ENCODE measurements at places on chromosomes 11 and 22.

DNA sequence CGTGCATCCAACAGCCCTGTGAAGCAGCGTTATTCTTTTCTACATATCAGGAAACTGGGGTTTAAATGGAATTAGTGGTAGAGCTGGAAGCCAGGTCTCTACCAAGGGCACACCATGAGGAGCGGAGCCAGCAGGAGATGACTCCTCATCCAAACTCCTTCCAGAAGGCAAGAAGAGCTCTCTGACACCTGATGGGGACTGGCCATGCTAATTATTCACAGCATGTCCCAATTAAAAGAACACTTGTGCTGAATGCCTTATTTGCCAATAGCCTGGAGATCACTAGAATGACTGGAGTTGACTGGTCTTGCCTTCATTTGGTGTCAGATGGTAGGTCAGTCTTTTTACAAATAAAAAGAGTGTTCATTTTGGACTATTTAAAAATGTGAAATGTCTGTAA, 32.9 kb upstream of the SLN start:
- DNase-seq, result no peak

DNA sequence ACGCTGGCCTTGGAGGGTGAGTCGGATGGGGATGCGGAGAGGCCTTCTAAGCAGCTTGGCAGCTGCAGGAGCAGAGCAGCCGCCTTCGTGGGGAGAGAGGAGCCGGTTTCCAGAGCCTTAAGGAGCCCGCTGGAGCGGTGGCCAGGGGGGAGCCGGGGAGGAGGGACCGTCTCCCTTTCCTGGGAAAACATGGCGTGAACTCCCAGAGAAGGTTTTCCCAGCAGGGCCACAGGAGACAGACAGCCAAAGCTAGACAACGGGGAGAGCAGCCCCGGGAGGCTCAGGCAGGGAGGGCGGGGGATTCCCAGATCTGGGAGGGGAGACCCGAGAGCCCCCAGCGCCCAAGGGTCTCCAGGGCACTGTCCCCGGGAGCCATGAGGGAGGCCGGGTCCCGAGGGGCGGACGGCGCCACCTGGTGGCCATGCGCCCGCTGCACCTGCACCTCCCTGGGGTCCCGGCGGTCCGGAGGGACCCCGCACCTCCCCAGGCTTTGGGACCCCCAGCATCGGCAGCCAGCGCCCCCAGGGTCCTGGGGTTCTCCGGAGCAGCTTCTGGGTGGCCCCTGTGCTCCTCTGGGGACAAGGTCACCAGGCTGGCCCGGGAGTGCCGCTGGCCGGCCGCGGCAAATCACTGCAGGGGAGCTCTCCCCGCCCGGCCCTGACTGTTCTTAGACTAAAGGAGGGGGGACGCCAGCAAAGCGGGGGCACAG, 2.4 kb upstream of the SYT8 start:
- DNase-seq, result no peak

DNA sequence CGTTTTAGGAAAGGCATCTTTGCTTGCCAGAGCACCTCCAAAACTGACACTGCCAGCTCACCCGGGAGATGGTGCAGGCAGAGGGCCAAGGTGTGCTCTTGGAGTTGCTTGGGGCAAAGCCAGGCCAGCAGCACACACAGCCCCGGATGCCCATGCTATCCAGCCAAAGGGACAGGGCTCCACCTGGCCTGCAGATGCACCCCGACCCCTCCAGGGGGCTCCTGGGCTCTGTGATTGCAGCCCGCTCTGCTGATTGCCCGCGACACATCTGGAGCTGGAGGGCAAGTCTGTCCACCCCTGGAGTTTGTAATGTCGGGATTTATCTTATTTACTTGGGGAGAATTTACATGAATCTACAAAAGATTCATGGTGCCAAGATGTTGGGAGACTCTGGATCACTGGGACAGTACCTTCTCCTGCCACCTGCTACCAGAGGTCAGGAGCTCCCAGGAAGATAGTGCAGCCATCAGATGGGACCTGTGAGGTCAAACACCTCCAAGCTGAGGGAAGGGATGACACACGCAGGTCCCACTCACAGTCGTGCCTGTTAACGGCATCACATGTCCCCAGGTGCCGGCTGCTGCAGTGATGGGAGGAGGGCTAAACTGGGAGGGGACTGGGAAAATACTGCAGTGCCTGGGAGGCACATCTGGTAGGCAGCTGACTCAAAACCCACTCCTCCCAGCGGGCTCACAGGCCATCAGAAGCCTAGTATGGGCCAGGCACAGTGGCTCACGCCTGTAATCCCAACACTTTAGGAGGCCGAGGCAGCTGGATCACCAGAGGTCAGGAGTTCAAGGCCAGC, 17.2 kb downstream of the CBX7 start:
- DNase-seq, result peak; percentile 26

- DNase-seq, result no peak
Observed at GRCh38 chr11:27291302-27291889, 71.6 kb downstream of the CCDC34 start.

DNA sequence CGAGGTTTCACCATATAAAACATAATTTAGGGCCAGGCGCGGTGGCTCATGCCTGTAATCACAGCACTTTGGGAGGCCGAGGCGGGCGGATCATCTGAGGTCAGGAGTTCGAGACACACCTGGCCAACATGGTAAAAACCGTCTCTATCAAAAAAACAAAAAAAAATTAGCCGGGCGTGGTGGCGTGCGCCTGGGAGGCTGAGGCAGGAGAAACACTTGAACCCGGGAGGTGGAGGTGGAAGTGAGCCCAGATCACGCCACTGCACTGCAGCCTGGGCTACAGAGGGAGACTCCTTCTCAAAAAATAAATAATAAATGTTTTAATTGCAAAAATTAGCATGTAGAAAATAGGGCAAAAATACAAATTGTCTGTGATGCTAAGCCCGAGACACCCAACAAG, 993 bp upstream of the SFI1 start:
- DNase-seq, result no peak

DNA sequence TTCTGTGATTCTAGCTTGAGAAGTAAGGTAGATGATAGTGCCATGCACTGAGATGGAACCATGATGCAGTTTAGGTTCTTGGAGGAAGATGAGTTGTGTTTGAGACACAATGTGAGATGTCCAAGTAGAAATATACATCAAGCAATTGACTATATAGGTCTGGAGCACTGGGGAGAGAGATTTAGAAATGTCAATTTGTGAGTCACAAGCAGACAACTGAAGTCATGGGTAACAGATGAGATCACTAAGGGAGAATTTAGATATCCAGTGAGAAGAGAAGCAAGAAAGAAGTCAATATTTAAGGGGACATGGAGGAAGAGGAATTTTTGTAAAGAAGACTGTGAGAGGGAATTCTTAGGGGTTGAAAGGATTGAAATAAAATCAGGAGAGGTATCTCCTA, 65.1 kb upstream of the RRAS2 start:
- no peak for DNase-seq

DNA sequence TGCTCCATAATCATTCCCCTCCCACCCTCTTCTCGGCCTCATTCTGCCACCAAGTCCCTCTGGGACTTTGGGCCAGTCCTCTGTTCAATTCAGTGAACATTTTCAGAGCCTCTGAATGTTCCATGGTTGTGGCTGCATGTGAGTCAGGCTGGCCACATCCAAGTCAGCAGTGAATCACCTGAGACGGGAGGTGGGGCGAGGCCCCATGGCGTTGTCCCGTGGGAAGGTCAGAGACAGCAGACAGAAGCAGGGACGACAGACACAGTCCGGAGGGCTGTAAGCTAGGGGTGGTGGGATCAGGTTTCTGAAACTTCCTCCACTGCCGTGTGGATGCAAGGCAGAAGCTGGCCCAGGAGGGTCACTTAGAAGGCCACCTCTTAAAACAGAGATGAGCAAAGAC, 324.8 kb downstream of the MN1 start:
- DNase-seq, result no peak

DNA sequence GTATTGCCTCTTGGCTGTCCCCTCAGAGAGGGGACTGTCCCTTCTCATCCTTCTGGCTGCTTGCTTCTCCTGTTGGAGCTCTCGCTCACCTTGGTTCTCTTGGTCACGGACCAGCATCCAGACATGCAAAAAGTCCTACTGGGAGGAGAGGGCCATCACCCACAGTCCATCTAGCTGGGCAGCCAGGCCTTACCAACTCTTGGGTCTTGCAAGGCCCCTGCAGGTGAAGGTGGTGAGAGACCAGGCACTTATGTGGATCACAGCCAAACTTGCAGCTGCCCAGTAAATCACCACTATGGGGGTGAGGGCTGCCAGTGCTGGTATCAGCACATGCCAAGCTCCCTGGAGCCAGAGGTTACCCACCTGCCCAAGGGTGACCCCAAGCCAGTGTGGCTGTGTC, 36.3 kb downstream of the KCNQ1OT1 start:
- DNase-seq, result no peak

DNA sequence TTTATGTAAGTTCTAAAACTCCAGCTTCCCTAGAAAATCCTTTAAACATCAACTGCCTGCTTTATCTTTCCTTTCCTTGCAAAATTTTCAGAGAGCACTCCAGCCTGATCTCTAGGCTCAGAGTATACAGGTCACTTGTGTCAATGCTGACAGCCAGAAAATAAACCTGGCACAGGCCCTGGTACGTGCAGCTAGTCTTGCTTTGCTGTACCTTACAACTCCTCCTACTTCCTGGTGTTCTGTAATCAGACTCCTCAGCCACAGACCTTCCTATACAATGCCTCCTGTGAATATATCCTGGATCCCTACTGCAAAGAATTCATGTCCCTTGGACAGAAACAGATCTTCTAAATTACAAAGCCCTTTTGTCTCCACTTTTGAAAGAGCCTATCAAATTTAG, 24.2 kb upstream of the TMEM123 start:
- no peak for DNase-seq

GRCh38 chr11:73107597-73107996, 34.5 kb downstream of the FCHSD2 start:
- DNase-seq, result no peak

DNA sequence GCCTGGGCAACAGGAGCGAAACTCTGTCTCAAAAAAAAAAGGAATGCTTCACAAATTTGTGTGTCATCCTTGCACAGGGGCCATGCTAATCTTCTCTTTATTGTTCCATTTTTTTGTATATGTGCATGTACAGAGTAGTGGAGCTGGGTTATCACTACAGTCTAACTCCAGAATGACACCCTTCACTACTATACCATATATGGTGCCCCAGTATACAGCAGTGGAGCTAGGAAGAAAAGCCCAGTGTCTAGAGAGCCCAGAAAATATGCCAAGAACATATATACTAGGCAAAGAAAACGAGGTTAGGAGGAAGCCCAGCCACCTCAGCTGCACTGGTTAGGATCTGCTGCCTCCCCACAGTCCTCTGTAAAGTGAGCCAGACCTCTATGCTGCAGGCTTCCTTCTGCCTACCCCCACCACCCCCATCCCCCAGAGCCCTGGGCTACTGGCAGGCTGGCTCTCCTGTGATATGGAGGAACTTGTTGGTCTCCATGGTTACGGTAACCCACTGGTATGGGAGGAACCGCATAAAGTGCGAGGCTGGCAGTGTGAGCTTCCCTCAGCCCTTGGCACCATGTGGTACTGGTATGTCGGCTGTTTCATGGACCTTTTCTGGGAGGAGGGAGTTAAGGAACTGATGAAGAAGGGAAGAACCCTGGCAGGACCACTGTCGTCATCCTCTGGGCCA, 34.3 kb downstream of the RCOR2 start:
- DNase-seq, result no peak

DNA sequence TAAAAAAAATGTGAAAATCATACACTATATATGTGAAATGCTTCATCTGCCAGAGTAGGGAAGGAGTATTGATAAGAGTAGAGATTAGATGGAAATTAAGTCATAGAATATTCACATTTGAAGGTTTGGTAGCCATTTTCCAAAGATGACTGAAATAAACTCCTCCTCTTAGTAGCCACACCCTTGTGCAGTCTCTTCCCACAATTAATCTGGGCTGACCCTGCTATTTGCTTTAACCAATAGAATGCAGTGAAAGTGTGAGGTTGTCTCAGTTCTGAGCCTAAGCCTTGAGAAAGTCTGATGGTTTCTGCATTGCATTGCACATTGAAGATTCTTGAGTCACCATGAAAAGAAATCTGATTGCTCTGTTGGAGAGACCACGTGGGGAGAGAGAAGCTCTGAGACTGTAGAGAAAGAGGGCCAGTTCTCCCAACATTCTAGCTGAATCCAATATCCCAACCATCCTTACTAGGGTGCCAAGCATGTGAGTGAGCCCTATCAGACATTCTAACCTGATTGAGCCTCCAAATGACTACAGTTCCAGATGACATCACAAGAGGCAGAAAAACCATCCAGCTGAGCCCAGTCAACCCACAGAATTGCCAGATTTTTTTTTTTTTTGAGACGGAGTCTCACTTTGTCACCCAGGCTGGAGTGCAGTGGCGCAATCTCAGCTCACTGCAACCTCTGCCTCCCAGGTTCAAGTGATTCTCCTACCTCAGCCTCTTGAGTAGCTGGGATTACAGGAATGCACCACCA, 29.4 kb upstream of the CAPRIN1 start:
- DNase-seq, result no peak

DNA sequence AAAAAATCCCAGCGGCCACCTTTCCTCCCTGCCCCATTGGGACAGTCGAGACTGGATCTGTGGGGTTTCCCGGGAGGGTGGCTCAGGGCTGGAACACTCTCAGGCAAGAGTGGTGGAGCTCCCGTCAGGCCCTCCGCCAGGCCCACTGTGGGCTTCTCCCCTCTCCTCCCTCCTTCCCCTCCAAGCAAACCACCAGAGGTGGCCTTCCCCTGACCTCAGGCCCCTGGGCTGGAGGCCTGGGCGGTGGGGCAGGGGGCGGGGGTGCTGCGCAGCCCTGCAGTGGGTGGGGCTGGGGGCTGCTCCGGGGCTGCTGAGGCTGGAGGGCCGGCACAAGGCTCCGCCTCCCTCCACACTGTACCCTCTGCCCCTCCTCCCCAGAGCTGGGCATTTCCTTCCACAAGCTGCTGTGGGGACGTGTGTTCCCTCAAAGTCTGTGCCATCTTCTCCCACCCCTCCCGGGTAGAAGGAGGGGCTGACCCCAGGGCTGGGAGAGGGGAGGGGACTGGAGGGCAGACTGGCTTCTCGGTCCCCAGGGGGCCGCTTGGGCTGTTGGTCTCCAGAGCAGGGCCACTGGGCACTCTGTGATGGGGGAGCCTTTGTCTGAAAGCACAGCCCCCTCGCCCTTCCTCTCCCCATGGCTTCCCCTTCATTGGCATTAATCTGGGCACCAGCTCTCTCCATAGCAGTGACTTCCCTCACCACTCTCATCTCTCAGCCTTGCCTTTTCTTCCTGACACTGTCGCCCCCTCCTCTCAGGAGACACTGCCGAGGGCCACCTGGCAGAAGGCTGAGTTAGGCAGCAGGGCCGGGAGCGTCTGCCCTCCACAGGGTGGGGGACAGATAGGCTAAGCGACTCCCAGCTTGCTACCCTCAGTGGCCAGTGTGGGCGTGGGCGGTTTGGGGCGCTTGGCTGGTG, 7.1 kb downstream of the RCOR2 start:
- DNase-seq, result no peak

DNA sequence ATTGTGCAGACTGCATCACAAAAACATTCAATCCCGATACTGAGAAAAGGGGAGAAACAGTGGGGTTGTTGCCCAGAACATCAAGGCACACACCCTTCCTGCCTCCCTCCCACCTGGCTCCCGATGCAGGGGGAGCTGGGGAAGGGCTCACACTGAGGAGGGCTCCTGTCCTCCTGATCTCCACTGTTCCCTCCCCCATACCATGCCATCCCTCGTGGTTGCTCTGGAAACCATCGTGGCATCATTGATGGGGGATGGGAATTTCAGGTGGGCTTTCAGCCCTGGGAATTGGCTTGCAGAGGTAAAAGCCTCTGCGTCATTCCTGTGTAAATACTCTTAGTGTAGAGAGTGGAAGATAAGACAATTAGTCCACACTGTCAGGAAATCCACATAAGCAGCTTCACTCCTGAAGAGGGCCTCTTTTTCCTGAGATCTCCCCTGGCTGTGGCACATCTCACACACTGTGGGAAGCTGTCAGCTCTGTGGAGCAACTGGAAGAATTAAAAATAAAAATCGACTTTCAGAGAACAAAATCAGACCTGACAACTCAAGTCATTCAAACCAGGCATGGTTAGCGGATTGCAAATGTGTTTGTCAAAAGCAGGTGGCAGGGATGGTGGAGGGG, 176.0 kb downstream of the CHST1 start:
- no peak for DNase-seq

Data from muscle of arm (tissue), 14 donors.